ENCODE measurements at places on chromosomes 16 and 17.

DNA sequence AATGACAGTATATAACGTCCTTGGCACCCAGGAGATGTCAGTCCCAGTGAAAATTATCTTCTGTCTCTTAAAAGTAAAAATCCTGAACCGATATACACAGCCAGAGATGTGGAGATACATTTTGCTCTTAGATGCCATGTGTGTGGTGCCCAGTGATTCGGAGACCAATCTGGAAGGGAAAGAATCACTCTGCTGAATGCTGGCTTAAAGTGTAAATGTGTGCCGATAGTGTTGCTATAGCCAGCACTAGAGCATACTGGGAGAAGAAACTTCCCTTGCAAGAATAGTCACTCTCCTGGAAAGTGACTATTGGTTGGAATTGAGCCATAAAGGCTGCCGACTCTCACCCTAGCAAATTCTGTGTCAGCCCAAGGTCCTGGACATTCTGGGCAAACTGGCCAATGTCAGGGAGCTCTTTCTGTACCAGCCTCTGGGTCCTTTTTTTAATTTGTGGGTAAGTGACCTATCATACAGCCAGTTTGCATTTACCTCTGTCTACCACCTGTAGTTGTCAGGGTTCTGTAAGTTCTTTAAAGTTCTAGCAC lies 44.2 kb upstream of the HNF1B start:
- DNase-seq: no peak

- no peak for DNase-seq
These were observed 125.5 kb downstream of the CACNG3 start for GRCh38 chr16:24381470-24382118.

- DNase-seq: no peak
These were observed 506 bp downstream of the ATP5MC1 start for GRCh38 chr17:48892940-48893645.

DNA sequence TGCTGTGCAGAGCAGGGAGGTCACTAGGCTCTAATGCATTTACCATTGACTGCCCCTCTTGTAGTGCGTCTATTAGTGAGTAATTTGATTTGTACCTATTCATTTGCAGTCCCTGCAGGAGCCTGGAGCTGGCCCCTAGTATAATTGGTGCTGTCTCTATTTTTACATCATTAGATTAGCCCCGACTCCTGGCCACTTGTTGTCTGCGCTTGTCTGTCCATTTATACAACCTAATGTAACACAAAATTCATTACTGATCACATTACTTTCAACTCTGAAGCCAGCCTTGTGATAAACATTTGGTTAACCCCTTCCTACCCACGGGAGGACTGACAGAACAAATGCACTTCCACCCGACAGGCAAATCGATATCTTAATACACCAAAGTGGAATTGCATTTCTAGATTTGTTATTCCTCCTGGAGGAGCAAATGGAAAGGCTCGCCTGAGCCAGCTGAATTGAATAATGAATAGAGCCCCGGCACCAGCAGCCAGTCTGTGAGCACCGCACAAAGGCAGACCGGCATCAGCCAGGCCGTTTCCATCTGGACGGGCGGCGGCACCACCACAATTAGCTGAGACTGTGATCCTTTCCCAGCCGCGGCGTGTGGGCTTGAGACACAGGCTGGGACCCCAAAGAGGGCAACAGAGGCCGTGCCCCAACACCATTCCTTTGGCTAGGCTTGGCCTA lies 18.7 kb upstream of the TBX2 start:
- no peak for DNase-seq

DNA sequence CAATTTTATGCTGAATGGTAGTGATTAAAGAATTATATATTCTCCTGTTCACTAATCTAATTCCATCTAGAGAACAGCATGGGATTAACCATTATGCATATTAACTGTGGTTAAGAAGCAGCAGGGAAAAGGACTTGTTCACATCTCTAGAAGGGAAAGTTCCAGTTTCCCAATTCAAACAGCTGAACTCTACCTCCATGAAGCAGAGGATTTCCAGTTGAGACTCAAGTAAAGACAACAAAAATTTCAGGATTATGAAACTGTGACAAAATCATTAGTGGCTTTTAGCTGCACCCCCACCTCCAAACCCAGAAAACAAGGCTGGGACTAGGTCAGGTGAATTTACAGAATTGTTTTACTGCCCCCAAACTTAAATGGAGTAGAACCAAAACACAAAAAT lies 73.6 kb downstream of the USP32 start:
- DNase-seq: no peak
